ENCODE measurements at places on chromosomes 5 and 9.

DNA sequence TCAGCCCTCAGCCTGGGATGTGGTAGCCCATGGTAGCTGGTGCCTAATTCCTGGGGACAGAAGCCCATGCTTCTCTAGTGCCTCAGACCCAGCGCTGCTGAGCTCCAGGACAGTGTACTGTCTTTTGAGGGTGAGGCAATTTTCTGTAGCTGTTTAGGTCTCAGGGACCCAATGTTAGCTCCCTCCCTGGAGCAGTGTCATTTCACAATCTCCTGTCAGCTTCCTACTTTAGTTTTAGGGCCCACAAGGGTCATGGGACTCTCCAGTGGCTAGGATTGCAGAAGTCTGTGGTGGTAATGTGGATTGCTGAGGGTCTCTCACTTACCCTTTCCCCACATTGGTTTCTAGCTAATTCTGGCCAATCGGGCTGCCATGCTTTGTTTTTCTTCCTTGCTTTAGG is 67.7 kb upstream of the CCL21 start:
- DNase-seq, result no peak

DNA sequence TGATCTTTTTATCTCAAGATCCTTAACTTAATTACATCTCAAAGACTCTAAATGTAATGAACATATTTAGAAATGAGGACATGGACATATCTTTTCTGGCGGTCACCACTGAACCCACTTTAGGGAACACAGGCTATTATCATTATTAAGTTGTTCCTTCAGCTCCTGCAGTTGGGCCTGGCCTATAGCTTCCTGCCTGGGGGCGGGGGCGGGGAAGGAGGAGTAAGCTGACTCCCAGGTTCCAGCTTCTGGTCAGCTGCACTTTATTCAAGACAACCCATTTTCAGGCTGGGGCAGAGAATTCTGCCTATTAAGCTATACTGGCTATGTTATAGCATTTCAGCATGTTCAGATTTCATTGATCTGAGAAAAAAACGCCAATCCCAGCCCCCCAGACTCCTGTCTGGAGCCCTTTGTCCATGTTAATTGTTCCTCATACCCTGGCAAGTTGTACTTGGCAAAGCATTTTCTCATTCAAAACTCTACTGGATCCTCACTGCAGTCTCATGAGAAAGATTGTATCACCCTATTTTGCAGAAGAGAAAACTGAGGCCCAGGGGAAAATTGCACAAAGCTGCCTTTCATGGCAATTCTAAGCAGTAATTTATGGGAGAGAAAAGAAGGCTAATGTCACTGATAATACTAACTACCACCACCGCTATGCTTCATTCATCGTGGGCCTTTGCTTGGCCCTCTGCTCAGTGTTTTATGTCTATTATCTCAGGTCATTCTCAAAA is 25.1 kb downstream of the COL15A1 start:
- no peak for DNase-seq

DNA sequence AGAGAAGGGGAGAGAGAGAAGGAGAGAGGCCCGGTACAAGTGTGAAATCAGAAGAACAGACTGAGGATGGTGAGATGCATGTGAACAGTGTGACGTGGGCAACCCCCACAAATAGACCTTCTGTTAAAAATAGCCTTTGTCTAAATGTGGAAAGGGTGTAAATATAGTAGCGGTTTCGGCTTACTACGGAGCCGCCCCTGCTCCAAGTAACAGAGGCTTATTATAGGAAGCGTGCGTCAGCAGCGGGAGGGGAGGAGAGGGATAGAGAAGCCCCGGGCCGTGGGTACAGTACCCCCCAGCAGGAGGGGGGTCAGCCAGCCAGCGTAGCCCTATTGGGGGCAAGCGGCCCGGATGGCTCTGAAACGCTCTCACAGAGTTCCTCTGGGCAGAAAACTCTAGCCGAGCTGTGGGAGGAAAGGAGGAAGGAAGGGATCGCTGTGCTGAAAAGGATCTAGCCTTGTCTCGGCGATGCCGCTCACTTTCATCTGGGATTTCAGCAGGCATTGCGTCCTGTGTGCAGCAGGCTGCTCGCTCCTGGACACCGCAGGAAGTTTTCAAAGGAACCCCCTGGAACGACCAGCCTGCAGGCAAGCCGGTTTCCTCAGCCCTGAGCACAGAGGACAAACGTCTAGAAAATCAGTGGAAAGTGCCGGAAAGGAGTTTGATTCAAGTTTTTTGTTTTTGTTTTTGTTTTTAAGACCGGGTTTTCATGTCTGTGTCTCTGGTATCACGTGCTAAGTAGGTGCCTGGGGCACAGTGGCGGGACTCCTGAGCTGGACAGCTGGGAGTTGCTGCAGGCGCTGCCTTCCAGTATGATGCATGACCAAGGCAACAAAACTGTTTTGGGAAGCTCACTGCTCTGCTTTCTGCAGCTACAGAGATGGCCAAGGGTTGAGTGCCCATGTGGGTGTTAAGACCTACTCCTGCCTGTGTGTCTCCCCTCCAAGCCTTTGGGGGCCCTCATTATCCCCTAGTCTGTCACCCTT is 146.6 kb downstream of the SEC61B start:
- DNase-seq, result no peak

DNA sequence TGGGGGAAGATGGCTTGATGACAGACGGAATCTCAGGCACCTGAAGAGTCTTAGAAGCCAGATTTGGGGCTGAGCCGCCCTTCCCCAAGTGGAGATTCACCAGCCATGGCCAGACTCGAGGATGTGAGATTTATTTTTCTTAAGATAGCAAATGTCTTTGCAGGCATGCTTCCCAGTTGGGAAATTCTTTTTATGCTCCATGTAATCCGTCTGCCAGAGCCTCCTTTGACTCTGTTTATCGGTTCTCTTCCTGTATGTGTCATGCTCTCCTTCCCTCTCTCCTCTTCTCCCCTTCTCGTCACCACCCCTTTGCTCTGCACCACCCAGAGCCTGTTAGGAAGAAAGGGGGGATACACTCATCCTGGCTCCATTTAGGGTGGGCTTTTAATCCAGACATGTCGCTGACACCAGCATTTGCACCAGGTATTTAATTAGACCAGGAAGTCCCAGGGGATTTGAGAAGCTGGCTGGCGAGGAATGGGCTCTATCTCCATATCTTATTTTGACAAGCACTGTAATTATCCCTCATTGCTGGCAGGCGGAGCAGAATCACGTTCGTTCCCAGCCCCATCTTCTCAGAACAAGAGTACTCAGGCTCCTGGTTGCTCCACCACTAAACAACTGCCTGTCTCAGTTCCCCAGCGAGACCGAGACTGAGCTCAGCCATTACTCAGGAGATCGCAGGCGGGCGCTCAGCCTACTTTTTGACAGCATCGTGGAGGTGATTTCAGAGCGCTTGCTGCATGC is 50.9 kb downstream of the KCNIP1 start:
- peak; percentile 82 for DNase-seq

GRCh38 chr9:27714388-27714787 is 141.1 kb upstream of the C9orf72 start:
- no peak for DNase-seq

DNA sequence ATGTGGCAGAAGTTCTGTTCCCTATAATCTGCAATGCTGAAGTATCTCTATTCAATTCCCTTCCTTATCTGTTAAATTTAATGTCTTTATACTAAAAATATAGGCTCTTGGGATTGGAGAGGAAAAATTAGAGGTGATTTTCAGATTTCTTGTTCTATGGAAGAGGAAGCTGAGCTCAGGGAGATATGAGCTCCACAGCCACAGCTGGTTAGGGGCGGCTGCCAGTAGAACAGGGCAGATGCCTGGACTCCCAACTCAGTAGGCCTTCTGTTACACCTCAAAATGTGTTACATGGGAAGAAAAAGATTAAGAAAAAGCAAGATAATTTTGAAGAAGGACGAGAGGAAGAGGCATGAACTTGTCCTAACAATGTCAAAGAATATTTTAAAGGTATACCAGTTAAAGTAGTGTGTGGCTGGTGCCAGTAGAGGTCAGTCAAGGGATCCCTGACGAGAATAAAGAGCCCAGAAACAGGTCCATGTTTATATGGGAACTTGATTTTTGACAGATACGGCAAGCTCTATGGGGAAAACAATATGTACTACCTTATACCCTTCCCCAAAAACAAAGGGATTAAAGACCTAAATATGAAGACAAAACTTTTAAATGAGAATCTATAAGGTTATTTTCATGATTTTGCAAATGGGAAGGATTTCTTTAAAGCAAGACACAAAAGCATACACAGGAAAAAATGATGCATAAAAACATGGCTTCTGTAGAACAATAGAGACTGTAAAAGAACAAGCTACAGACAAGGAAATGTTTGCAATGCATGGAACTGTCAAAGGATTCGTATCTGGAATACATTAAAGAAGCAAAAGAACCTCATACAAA is 28.7 kb downstream of the DNAJC21 start:
- peak; percentile 37 for DNase-seq

- DNase-seq, result no peak
Observed at GRCh38 chr5:66992547-66992946, 204.1 kb downstream of the CD180 start.

DNA sequence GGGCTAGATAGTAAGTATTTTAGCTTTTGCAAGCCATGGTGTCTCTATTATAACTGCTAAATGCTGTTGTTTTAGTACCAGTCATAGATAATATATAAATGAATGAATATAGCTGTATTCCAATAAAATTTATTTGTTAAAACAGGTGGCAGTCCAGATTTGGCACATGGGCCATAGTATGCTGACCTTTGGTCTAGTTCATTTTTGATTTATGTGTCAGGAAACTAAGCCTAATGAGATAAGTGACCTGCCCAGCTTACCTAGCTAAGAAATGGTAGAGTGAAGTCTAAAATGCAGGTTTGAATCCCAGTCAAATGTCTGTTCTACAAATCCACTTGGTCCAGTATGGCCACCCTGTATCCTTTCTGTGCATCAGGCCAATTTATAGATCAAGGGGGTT is 139.3 kb downstream of the ALDH1A1 start:
- DNase-seq, result no peak

DNA sequence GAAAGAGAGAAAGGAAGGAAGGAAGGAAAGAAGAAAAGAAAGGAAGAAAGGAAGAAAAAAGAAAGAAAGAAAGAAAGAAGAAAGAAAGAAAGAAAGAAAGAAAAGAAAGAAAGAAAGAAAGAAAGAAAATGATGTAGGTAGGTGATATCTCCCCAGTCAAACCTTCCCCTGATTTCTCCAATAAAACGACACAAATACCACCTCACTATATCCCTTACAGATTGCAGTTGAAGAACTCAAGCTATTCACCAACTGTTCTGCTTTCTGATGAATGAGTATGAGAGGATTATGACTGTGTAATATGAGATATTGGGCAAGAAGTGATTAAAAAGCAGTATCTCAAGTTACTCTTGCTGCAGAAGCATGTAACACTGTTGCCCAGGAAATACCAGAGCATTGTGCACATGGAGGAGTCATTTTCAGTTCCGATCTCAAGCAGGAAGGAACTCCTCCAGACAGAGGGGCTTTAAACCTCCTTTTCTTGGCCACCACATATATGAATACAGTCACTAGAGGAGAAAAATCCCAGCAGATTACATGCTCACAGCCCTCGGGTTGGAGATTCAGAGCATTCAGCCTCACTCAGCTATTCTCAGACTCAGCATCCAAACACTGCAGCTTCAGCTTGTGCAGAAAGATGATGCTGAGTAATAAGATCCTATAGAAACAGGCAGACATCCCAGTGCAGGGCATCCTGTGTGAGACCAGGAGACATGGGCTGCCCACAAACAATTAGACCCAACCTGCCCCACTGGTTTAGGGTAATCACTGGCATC is 61.4 kb downstream of the UGCG start:
- no peak for DNase-seq

GRCh38 chr9:121285835-121286687 is 18.1 kb downstream of the GSN start:
- DNase-seq, result no peak

GRCh38 chr5:145697251-145697990 is 137.7 kb downstream of the PRELID2 start:
- no peak for DNase-seq

GRCh38 chr5:92518318-92518904 is 1062.6 kb downstream of the NR2F1-AS1 start:
- DNase-seq, result peak; percentile 12

GRCh38 chr5:169119288-169120048 is 181.5 kb downstream of the SLIT3 start:
- no peak for DNase-seq

DNA sequence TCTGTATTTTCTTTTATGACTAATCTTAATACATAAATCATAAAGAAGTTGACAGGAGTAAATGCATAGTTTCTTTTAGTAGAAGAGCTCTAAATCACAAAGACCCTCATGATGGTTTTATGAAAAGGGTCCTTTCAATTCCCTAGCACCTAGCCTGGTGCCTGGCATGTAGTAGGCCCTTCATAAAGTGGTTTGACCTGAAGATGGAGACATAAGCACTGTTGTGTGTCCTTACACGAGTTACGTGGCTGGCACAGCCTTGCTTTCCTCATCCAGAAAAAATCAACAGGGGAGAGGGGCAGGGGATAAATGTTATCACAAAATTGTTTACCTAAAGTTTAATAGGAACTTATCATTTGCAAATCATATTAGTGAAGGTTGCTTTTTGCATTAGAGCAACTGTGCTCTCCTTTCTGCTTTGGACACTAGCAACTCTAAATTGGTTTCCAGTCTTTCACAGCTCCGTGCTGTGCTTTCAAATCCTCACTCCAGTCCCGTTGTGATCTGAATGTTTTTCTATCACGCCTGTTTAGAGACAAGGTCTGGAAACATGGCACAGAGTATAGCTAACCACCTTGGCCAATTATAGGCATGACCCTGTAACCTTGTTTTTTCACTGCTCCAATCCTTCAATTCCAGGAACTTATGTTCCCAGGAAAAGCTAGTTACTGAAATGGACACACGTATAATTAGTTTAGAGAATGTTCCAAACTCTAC is 55.7 kb downstream of the ARL15 start:
- no peak for DNase-seq

GRCh38 chr9:20683351-20684034 is 566 bp upstream of the FOCAD start:
- peak; percentile 40 for DNase-seq

GRCh38 chr5:88268385-88269184 is at the start of gene TMEM161B:
Gene TMEM161B (minus strand): TSS chr5:88268845. CDS start chr5:88268723, 122 bp downstream.
- peak; percentile 89 for DNase-seq

DNA sequence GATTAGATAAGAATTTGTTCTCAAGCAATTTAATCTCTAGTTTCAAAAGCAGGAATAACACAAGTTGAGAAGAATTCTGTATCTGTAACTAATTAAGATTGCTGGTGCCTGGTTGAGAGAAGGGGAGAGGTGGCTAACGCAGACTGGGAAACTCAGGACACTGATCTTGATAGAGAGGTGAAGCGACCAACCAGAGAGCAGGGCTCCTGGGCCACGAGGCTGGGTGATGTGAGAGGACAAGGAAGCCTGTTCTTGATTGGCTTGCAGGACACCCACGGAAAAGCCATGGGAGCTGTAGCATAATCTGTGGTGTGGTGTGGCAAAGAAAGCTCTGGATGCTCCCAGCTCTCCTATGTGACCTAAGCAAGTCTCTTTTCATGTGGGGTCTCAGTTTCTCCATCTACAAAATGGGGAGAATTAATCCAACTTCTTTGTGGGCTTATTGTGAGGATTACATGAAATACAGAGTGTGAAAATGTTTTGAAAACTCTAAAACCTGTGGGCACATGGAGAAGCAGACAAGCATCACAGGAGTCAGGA is 594.1 kb upstream of the BRINP1 start:
- no peak for DNase-seq

- DNase-seq, result no peak
Observed at GRCh38 chr9:22053178-22053577, 44.1 kb upstream of the CDKN2B start.

- DNase-seq, result no peak
Observed at GRCh38 chr5:104353371-104353770, 790.8 kb upstream of the NUDT12 start.

All from NCI-H1105 treated with DMSO at 0.1 percent for 48 hours (cell line).